Stimulated activated CD4-positive, alpha-beta T cell treated with anti-CD3 and anti-CD28 coated beads, Interleukin-15, amount 100 ng/mL, for 24 hours (primary cell): ENCODE measurements at places on chromosomes 2 and 18.

DNA sequence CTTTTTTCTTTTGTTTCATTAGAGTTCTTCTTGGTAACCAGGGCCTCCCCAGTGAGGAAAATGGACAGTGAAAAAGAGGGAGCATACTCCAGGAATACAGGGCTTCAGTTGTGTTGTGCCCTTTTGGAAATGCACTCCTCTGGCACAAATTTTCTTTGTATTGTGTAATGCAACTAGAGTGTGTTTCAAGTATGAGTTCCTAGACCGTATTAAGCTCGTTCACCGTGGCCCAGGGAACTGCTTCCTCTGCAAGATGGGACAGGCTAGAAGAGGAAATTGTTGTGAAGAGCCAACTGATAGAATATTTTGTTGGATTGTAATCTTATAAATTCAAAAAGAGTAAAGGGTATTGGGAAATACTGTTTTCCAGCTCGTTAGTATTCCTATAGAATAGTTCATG, 137.2 kb upstream of the TTC39C start:
- DNase-seq = no peak

GRCh38 chr18:9842448-9842847, 43.3 kb upstream of the TXNDC2 start:
- DNase-seq = no peak

DNA sequence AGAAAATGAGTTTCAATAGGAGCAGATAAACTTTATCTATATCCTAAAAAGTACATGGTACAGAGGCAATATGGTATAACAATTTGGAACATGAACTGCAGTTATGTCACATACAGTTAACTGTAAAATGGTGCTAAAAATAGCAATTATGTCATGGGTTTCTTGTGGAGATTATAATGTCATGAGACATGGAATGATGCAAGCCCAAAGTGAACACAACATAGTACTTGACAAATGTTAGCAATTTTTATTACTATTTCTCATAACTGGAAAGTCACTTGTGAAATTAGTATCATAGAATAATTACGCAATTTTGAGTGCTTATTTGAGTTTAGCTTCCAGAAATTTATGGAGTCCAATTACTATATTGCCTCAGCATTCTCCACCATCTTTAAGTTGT, 1263.4 kb downstream of the DSC3 start:
- no peak for DNase-seq

DNA sequence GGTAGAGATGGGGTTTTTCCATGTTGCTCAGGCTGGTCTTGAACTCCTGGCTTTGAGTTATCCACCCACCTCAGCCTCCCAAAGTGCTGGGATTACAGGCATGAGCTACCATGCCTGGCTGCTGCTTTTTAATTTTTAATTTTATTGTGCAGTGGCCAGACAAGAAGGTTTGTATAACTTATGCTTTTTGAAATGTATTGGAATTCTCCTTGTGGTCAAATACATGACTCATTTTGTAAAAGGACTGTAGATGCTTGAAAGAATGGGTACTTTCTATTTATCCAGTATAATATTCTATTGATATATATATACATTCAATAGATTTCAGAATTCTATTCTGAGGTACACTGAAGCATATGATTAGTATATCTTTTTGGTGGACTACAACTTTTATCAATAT, 82.6 kb upstream of the ST3GAL5 start:
- DNase-seq = no peak

DNA sequence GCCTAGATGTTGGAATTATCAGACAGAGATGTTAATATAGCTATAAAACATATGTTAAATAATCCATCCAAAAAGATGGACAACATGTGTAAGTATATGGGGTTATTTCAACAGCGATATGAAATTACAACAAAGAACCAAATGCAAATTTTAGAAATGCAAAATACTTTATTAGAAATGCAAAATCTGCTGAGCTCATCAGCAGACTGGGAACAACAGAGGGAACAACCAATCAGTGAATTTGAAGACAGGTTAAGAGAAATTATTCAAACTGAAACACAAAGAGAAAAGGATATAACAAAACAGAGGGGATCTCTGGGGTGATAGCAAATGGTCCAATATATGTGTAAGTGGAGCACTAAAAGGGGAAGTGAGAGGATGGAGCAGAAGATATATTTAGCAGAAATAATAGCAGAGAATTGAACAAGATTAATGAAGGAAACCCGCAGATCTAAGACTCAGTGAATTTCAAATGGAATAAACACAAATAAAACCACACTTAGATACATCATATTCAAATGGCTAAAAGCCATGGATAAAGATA, 13.5 kb upstream of the HS6ST1 start:
- no peak for DNase-seq

DNA sequence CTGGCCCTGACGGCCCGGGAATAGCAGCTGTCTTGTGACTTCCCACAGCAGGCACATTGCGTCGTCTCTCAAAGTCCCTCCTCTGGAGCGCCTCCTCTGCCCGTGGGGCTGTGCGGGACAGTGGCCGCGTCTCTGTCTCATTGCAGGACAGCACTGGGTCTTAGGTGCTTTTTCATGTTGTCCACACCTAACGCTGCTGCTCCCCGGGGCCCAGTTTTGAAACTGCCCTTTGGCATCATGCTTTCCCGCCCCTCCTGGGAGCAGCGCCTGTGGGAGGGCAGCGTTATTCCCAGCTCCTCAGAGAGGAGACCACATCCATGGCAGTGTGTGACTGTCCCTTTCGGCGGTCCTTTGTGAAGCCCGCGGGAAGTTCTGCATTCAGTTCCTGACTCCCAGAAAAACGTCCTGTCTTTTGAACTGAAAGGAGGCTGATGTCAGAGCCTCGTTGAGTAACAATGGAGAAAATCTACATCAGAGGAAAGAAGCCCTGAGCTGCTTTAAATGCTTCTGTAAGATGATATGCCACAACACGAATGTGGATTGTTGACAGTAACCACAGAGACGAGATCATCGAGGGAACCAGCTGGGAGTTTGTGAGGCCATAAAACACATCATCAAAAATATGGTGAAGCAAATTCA, 226.0 kb downstream of the FAM210A start:
- no peak for DNase-seq

DNA sequence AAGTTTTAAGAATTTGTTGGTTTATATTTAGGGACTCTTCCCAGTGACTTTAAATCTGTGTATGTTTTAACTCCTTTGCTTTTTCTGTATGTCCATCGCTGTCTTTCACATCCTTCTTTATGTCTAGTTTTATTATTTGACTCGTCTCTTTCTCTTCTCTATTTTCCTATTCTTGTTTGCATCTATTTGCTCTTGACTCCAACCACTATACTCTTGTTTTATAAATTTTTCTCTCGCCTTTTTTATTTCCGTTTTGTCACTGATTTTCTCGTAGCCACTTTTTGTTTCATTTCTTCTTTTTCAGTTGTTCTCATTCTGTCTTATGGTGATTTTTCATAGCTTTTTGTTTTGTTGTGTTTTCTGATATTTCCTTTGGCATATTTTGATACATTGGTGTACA, 170.5 kb upstream of the NETO1 start:
- no peak for DNase-seq

DNA sequence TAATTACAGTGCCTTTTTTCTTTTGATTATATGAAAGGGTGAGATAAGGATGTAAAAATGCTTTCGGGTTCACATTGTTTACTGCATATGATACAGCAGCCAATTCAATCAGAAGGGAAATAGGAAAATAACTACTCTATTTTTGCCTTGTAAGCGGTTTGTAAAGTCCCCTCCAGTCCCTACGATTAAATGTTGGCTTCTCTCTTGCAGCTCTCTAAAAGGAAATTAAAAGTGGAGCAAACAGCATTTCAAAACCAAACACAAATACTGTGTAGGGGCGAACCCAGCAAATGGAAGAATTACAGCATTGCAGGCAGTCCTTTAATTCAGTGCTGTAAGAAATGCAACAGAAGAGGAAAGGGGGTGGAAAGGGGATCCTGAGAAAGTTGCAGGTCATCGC, 18.9 kb downstream of the LYPD6B start:
- no peak for DNase-seq

GRCh38 chr2:168626096-168626495, 170.0 kb downstream of the CERS6 start:
- no peak for DNase-seq

DNA sequence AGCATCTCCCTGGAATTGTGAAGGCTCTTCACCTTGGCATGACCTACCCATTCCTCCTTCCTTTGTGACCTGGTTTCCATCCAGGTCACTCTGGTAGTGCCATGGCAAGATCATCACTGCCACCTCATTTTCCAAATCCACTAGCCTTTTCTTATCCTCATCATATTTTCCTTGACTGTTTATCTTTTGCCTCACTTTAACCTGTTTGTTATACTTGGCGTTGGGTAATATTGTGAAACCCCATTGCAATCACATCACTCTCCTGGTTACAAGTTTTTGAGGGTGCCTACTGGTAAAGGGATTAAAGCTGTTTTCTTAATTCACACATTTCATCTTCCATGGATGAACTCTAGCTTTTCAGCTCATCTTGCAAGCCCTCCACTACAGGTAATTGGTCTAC, 39.1 kb upstream of the IGFBP2 start:
- DNase-seq = no peak

DNA sequence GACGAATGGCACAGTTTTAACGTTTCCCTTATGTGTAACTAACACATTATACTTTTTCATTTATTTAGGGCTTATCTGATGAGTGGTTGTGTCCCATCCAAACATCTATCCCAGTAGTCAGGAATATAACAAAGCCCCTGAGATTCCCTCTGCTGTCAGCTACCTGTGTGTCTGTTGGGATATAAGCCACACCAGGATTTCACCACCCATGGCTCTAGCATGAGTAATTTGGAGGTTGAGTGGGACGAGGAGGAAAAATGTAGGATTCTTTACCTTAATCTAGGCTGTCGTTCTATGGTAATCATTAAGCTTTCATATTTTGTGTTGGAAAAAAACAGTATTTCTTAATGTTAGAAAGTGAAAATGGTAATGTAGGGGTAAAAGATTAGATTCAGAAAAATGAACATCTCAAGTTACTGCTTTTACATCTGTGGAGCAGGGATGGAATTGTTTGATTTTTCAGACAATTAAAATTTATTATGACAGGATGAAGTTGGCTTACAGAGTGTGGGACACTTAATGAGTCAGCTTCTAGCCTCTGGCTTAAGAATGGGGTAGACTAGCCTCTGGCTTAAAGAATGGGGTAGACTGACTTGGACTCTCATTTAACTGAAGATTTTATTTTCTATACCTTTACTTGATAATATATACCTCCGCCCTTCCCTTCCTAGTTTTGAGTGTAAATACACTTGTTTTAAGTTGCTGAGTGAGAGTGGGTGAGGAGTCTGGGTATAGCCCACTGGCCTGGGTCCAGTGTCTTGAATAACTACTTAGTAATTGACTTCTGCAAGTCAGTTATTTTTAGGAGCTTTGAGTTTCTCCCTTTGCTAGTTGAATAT, 88.5 kb upstream of the RANBP2 start:
- DNase-seq = no peak

DNA sequence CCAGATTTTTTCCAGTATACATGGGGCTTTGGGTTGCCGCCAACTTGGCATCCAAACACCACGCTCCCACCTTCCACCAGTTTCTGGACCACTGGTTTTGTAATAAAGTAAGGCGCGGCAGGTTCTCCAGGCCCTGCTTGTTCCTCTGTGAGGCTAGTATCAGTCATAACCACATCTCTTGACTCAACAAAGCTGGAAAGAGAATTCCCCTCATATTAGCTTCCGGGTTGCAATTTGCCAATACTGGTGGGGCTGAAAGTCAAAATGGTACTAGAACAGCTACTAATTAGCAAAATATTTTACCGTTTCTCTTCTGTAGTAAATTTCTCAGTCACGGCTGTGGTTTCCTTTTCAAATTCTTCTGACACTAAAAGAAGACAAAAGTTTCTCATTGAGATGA, 25.0 kb downstream of the TTN start:
- no peak for DNase-seq

- no peak for DNase-seq
Measured at GRCh38 chr2:10568736-10569432, 120.8 kb upstream of the ODC1 start.

- DNase-seq = no peak
Measured at GRCh38 chr18:67007085-67007484, 403.2 kb upstream of the CDH19 start.

- no peak for DNase-seq
Measured at GRCh38 chr2:210199854-210200253, 25.4 kb downstream of the ACADL start.

- no peak for DNase-seq
Measured at GRCh38 chr2:85959185-85959584, 70.4 kb upstream of the ST3GAL5 start.

- no peak for DNase-seq
Measured at GRCh38 chr2:170262806-170263205, 84.9 kb downstream of the MYO3B start.

- DNase-seq = no peak
Measured at GRCh38 chr2:149018981-149019380, 19.5 kb upstream of the LYPD6B start.

DNA sequence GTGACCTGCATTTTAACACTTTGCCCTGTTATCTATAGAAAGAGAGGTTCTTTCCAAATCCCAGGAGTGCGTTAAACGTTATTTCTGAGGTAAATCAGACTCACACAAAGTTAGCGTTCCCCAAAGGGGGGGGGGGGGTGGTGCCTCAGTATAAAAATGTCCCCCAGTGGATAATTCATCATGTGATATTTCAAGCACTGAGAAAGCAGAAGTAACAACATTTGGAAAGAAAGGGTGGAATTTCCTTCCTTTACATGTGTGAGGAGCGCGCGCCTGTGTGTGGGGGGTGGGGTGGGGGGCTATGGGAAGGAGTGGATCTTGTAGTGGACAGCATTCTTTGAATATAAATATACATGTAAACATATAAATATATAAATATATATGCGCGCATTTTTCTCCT, 630.9 kb downstream of the NYAP2 start:
- DNase-seq = no peak

GRCh38 chr2:232937278-232937906, 67.3 kb downstream of the SNORC start:
- no peak for DNase-seq

DNA sequence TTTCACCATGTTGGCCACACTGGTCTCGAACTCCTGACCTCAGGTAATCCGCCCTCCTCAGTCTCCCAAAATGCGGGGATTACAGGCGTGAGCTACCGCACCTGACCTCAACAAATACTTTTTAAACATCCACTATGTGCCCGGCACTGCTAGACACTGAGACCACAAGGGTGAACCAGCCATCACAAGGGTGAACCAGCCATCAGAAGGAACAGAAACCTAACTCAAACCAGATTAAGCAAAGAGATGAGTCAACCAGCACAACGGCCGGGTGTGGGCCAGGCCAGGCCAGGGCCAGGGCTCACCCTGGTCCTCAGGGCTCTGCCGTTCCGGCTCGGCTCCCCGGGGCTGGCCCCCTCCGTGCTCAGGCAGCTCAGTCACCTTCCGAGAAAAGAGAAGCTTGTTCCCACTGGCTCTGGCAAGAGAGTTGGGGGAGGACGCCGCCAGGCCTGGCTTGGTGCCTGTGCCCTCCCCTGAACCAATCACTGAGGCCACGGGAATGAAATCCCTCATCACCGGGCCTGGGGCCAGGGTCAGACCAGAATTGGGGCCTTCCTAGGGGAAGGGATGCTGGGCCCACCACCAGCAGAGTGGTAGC, 4.4 kb downstream of the TEX44 start:
- DNase-seq = no peak
